Amniotic epithelial cell (primary cell): ENCODE measurements at places on chromosomes 5 and 9.

DNA sequence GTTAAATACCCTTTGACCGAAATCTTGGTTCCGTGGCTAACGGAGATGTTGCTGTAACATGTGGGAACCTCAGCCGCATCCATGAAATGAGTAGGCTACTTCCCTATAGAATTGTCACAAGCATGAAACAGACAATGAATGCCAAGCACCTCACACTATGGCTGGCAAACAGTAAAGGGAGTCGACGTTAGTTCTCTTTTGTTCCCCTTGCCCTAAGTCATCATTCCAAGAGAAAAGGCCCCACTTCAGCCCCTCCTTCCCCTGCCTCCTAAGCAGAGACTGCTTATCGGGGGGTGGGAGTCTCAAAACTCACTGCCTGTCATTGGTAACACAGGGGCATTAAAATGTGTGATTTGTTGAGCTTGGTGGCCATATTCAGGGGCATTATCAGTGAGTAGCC is 159.6 kb downstream of the MAPKAP1 start:
- no peak for DNase-seq

- DNase-seq, result peak; percentile 89
Measured at GRCh38 chr9:5626727-5627634, 1.9 kb upstream of the RIC1 start.

DNA sequence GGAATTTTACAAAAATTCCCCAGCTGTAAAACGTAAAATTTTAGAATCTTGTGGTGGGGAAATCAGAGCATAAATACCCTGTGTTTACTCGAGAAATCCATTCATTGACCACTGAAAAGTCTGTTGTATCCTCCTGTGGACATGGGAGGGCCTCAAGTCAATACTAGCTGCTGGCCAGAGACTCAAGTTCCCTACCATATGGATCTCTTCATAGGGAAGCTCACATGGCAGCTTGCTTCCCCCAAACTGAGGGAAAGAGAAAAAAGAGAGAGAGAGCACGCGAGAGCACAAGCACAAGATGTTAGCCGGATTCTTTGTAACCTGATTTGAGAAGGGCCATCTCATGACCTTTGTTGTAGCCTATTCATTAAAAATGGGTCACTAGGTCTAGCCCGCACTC is 591.9 kb downstream of the LRRC70 start:
- DNase-seq, result no peak

DNA sequence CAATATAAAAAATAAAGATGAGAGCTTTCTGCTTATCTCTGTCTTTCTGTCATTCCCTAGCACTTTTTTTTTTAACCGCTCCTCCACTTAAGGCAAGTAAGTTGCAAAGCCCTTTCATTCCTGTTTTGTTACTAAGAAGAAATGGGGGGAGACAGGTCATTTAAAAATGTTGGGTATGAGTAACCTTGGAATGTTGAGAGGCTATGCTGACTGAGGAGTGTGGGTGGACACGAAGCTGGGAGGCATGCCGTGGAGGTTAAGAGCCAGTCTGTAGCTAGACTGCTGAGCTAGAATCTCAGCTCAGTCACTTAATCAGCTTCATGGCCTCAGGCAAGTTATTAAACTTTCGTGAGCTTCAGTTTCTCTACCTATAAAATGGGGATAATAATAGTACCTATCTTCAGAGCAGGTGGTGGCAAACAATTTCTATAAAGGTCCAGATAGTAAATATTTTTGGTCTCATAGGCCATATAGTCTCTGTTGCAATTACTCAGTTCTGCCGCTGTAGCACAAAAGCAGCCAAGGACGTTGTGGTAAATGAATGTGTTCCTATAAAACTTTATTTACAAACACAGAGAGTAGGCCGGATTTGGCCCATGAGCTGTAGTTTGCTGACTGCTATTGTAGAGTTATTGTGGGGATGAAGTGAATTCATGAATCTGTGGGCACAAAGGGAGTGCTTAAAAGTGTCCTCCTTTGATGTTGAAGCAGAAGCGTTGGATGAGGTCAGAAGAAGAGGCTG is 220.0 kb downstream of the GABBR2 start:
- peak; percentile 98 for DNase-seq

DNA sequence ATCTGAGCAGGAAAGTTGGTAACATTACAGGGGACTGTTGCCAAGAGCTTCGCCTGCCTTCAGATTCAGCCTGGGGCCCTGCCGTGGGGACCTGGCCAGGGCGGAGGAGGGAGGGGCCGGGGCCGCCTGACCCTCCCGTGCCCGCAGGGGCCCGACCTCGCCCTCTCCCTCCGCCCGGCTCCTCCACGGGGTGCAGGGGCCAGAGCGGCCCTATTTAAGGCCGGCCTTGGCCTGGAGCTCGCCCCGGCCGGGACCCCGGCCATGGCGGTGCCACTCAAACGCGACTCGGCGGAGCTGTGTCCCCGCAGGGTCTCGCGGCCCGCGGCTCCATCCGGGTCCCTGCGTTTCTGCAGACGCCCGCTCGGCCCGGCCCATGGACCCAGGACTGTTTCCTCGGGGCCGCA is 757 bp downstream of the TMEM250 start:
- no peak for DNase-seq

DNA sequence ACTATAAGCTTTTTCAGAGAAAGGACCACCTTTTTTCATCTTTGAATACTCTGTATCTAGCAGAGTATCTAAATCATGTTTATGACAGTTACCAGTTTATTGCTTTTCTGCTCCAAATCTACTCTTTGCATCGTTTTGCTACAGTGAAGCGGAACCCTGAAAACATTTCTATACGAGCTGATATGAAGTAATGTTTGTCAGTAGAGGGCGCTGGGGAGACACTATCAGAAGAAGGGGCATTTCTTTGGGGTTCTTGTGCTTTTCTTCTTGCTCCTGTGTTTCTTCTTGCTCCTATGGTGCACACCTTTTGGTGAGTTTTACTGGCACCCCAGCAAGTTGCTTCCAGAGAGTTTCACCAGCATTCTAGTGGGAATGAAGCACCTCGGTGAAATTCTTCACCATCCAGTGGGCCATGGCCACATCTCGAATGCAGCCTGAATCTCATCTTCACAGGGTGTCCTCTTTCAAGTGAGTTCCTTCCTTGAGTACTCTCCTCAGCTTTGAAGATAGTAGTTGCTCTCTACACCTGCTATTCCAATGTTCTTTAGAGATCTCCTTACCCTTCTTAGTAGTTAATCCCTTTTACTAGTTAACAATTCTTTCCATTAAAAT is 98.4 kb downstream of the FGF1 start:
- peak; percentile 38 for DNase-seq

- DNase-seq, result no peak
Measured at GRCh38 chr5:121962347-121962670, 534 bp downstream of the SRFBP1 start.

- DNase-seq, result no peak
Measured at GRCh38 chr9:133882849-133883755, 109.0 kb downstream of the VAV2 start.

DNA sequence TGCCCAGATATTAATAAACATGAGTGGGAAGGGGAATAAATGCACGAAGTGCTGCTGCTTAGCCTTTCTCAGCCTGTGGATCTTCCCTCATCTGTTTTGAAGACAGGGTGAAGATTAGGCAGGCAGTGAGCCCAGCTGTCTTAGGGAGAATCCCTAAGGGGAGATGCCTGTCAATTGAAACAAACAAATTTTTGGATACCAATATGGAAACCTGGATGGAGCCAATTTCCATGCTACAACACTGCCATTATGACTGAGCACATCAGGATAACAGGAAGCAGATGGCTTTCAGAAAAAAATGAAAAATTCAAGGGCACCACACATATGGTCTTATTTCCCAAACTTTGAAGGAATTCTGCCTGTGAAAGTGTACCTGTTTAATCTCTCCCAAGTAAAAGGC is 80.3 kb downstream of the HMHB1 start:
- no peak for DNase-seq

- no peak for DNase-seq
Measured at GRCh38 chr9:128286440-128286839, 10.4 kb downstream of the SWI5 start.

- peak; percentile 50 for DNase-seq
Measured at GRCh38 chr5:177327539-177328522, 16.1 kb upstream of the MXD3 start.

GRCh38 chr5:111227226-111227782 is 3.1 kb downstream of the CAMK4 start:
- no peak for DNase-seq

- DNase-seq, result no peak
Measured at GRCh38 chr5:142592365-142592764, 93.5 kb downstream of the FGF1 start.

DNA sequence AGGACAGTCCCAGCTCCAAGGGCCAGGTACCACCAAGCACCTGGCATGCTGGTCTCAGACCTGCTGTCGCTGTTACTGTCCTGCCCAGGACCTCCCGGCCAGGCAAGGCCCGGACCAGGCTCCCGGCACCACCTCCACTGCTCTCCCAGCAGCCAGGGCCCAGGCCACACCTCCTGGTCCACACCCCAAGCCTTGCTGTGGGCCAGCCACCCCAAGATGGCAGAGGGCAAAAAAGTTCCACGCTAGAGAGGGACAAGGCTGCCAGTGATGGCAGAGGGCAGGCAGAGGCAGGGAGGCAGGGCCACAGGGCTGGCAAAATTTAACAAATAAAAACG is 1.1 kb downstream of the DNLZ start:
- DNase-seq, result no peak

GRCh38 chr5:151534350-151534749 is 56.8 kb downstream of the FAT2 start:
- DNase-seq, result no peak

- no peak for DNase-seq
Measured at GRCh38 chr5:168591302-168592013, 12.3 kb upstream of the PANK3 start.

DNA sequence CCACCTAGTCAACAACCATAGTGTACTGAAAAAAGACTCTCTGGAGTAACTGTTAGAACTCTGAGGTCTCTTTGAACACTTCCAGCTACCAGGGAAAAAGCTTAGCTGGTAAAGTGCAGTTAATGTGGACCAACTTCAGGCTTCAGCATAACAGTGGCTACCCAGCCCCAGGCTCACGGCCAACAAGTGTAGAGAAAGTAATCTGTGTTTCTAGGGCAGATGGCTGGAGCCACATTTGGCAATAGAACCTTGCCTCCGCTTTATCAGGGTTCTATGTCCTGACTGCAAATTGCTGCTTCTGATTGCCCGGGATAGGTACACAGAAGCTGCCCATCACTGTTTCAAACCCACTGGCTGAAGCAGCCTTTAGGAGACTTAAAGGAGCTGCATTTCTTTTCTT is 76.0 kb upstream of the SIMC1 start:
- DNase-seq, result peak; percentile 9

- peak; percentile 71 for DNase-seq
Measured at GRCh38 chr5:96124589-96124988, 162.9 kb upstream of the ELL2 start.

- DNase-seq, result no peak
Measured at GRCh38 chr5:60802986-60803385, 41.1 kb downstream of the ELOVL7 start.

DNA sequence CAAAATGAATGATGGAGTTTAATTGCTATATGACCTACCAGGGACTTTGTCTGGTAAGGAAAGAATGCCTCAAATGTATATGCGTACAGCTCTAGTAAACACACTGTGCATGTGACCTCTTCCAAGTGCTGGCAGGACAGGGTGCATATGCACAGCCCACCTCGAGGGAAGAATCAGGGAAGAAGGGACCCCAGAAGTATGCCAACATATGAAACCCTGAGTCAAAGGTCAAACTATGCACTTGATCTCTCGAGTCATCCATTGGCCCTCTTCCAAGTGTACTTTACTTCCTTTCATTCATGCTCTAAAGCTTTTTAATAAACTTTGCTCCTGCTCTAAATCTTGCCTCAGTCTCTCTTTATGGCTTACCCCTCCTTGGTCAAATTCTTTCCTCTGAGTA is 804.6 kb upstream of the COX7C start:
- DNase-seq, result no peak

DNA sequence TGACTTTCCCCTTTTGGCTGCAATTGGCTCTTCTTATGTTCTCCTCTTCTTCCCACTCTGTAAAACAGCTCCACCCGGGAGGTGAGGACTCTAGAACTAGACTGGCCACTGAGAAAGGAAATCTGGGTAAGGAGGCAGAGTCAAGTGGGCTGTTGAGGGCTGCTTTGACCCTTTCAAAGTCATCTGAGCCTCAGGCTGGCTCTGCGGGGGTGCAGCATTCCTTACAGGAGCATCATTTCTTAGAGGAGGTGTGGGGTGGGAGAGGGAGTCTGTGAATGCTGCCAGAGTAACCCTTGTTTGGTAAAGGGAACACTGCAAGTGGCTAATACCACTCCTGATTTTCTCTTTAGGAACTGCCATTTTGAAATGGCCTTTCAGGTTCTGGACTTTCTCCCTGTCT is 377.7 kb upstream of the SMARCA2 start:
- no peak for DNase-seq

GRCh38 chr5:149445343-149445738 is 66.2 kb upstream of the IL17B start:
- DNase-seq, result no peak
